Effector memory CD4-positive, alpha-beta T cell (primary cell): ENCODE measurements at places on chromosomes 12 and 14.
A peak's percentile ranks its signal among the peaks of the same experiment; 100 is the strongest.

DNA sequence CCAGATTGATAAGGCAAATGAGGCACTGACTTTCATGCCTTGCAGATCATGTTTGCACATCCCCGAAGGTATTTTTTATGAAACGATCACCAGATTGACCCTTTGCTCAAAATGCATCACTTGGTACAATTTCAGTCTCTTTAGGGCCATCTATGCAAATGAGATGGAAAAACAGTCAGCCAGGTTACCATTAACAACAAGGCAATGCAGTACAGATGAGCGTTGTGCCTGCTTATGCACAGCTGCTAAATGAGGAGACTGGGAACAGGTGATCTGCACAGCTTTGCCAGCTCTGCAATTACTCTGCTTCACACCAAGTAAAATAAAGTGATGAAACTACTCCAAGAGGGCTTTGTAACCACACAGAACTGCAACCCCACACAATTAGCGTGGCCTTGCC, 26.1 kb upstream of the PLEKHG7 start:
- H3K27ac ChIP-seq: no peak overlapping the region
- no peaks in the 10 kb centered on the region for H3K27me3 ChIP-seq
- DNase-seq: no peak
- no peaks in the 10 kb centered on the region for H3K4me1 ChIP-seq
- no peak overlapping the region for H3K4me3 ChIP-seq
- H3K36me3 ChIP-seq: no peaks in the 10 kb centered on the region

DNA sequence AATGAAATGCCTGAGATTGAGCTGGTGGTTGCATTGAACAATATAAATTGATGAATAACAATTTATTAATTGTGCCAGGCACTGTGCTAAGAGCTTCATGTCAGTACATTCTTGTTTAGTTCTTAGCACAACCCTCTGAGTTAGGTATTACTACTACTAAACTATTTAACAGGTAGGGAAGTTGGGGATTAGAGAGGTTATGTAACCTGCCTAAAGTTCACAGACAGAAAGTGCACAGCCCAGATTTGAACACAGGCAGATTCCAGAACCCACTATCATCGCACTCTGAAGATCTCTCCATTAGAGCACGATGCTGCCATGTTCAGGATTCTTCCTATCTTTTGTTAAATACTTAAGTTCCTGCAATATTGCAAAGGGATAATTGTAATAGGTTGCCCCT, 49.3 kb downstream of the ETV6 start:
- H3K36me3 ChIP-seq: no peaks in the 10 kb centered on the region
- DNase-seq: no peak
- no peaks in the 10 kb centered on the region for H3K27me3 ChIP-seq
- no peak overlapping the region for H3K4me3 ChIP-seq
- no peak overlapping the region for H3K27ac ChIP-seq

- peaks cover 3% of the 10 kb centered on the region for H3K27me3 ChIP-seq
- no peak overlapping the region for H3K4me3 ChIP-seq
- no peak for DNase-seq
- no peak overlapping the region for H3K27ac ChIP-seq
Measured at GRCh38 chr12:64893961-64894360, 69.5 kb downstream of the TBC1D30 start.

DNA sequence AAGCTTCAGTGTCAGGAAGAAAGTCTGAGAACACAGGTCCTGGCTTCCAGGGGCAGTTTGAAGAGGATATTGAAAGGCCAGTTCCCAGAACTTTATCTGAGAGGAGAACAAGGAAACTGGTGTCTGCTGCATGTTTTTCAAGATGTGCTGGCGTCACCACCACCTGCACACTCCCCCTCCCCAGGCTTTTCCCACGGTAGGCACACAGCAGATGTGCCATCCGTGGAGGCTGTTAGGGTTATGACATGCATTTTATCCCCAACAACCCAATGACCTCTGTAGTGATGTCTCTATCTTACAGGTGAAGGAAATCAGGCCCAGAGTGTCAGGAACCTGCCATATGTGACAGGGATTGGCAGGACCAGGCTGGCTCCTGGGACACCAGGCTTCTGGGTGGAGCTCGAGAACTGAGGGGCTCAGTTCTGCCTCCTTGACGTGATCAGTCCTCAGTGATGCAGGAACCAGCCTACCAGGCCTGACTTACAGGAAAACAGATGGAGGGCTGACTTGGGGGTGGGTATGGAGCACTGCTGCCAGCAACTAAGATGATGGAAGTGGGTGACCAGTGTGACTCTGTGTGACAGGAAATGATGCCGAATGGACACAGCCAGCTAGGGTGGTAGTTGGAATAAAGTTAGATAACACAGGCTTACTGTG, 16.8 kb downstream of the SLC25A47 start:
- no peaks in the 10 kb centered on the region for H3K4me1 ChIP-seq
- no peaks in the 10 kb centered on the region for H3K27me3 ChIP-seq
- no peak overlapping the region for H3K27ac ChIP-seq
- H3K4me3 ChIP-seq: no peak overlapping the region
- DNase-seq: no peak
- peaks cover 6% of the 10 kb centered on the region for H3K36me3 ChIP-seq

GRCh38 chr12:85713373-85713772, 122.8 kb downstream of the RASSF9 start:
- DNase-seq: no peak
- no peak overlapping the region for H3K27ac ChIP-seq
- H3K4me1 ChIP-seq: no peaks in the 10 kb centered on the region
- no peaks in the 10 kb centered on the region for H3K36me3 ChIP-seq
- H3K27me3 ChIP-seq: no peaks in the 10 kb centered on the region

DNA sequence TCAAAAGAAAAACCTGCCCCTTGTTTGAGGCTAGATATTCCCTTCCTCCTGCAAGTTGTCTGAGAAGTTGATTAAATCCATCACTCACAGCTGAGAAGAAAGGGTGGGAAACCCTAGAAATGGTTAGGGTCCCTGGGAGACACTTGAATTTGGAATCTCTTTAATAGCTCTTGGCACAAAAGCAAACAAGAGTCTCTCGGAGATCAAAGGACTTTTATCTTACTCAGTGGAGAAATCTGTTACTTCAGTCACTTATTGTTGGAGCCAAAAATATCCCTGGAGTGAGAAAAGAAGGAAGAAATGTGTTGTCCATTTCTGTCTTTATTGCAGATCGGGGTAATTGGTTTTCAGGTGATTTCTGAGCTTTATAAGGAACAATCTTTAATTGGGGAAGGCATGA, 47.0 kb downstream of the TMEM132C start:
- H3K36me3 ChIP-seq: no peaks in the 10 kb centered on the region
- H3K27me3 ChIP-seq: peaks cover 3% of the 10 kb centered on the region
- no peak overlapping the region for H3K4me3 ChIP-seq
- H3K27ac ChIP-seq: no peak overlapping the region
- DNase-seq: no peak
- no peaks in the 10 kb centered on the region for H3K4me1 ChIP-seq

DNA sequence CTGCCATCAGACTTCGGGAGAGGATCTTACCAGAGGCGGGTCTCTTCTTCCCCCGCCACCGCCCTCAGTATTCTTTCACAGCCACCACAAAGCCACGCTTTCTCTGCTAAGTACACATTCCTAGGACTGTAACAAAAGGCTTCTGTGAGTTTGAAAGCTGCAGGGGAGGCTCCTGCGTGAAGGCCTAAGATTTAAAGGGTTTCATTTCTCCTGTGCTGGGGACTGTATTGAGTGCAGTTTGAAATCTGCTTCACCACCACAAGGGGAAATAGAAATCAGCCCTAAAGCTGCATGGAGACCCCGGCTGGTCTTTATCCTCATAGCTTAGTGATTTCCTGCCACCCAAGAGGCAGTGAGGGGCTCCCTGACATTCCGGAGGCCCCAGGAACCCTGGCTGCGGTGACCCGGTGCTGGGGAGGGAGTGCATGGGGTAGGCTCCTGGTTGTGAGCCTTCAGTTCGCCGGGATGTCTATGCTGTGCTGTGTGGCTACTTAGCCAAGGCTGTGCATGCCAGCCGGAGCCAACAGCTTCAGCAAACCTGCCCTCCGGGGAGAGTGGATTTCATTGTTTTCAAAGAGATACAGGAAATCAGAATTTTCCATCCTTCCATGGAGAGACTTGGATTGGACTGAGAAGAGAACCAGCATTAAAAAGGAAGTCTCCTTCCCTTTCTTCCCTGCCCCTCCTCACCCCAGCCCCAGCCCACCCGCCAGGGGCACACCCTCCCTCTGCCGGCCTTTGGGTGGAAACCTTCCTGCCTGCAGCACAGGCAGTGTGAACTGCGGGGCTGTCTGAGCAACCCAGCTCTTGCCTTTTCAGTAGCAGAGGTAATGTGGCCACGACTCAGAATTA, 163.3 kb downstream of the ETV6 start:
- peak overlapping the region; percentile 6 for H3K27ac ChIP-seq
- H3K4me1 ChIP-seq: peaks cover 7% of the 10 kb centered on the region
- no peaks in the 10 kb centered on the region for H3K36me3 ChIP-seq
- DNase-seq: no peak
- H3K4me3 ChIP-seq: peak overlapping the region; percentile 32

DNA sequence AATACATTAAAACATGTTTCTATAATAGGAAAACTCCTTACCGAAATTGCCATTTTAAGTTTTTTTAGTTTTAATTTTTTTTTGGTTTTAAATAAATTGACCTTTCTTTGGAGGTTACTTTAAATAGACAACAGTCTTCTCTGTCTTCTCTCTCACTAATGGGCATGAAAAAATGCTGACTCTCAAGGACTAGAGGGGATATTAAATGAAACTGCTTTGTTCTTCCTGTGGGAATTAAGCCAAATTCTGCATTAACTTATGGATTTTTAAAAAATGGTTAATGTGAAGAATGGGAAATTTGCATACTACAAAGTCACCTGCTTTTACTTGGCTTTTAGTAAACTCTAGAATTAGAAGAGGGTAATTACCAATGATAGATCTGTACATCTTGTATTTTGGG, 378.9 kb downstream of the TMTC2 start:
- H3K27me3 ChIP-seq: no peaks in the 10 kb centered on the region
- no peaks in the 10 kb centered on the region for H3K4me1 ChIP-seq
- no peaks in the 10 kb centered on the region for H3K36me3 ChIP-seq
- no peak overlapping the region for H3K27ac ChIP-seq
- no peak overlapping the region for H3K4me3 ChIP-seq

- no peak overlapping the region for H3K4me3 ChIP-seq
- H3K36me3 ChIP-seq: peaks cover 13% of the 10 kb centered on the region
- H3K27me3 ChIP-seq: no peaks in the 10 kb centered on the region
- no peak overlapping the region for H3K27ac ChIP-seq
- DNase-seq: no peak
- H3K4me1 ChIP-seq: peaks cover 19% of the 10 kb centered on the region
Measured at GRCh38 chr14:20988717-20989470, 886 bp upstream of the METTL17 start.

DNA sequence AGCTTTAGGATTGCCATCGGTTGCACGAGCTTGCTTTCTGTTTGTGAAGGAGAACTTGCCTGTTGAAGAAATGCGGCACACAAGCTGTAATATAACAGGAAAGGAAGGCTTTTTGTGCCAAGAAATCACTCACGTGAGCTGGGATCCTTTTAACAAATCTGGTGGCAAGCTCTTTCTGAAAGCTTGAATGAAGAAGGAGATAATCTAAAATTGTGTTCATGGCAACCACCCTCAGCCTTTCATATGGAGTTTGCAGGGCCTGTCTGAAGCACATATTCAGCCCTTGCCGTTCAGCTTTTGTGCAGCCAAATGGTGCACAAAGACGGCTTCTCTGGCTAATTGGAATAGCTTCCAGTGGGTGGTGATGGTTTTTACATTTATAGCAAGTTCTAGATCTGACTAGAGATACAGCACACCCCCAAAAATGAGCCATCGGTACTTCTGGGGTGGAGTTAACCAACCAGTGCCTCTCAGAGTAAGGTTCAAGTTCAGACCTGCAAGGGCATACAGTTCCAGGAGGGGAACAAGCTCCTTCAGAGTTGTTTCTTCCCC, 107.4 kb downstream of the AEBP2 start:
- H3K36me3 ChIP-seq: no peaks in the 10 kb centered on the region
- H3K27me3 ChIP-seq: no peaks in the 10 kb centered on the region
- no peak overlapping the region for H3K4me3 ChIP-seq
- H3K27ac ChIP-seq: no peak overlapping the region
- H3K4me1 ChIP-seq: no peaks in the 10 kb centered on the region
- DNase-seq: no peak

DNA sequence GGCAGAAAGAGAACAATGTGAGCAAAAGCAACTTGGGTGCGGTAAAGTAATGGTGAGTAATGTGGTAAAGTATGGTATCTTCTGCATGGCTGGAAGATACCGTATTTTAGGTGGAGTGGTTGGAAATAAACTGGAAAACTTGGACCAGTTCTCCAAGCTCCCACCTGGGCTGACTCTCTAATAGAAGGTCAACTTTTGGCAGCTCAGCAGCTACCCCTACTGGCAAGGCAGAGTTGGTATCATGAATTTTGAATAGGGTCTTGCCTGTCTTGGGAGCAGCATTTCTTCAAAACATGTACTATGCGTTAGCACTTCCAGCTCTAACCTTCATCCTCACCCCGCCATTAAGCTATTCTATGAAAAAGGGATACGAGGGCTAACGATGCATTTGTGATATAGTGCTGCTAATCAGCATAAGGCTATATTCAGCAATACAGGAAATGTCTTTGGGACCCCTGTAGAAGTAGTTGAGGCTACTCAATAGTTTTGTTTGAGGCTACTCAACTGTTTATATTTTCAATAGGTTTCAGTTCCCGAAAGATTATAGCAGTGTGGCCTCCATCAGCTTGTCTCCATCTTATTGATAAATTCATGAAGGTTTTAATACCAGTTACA, 276.3 kb upstream of the FAR2 start:
- H3K4me3 ChIP-seq: no peak overlapping the region
- no peak for DNase-seq
- no peaks in the 10 kb centered on the region for H3K36me3 ChIP-seq
- H3K27me3 ChIP-seq: no peaks in the 10 kb centered on the region

GRCh38 chr12:68420225-68421010, 88.3 kb upstream of the MDM1 start:
- H3K27ac ChIP-seq: no peak overlapping the region
- DNase-seq: no peak
- H3K4me3 ChIP-seq: no peak overlapping the region

DNA sequence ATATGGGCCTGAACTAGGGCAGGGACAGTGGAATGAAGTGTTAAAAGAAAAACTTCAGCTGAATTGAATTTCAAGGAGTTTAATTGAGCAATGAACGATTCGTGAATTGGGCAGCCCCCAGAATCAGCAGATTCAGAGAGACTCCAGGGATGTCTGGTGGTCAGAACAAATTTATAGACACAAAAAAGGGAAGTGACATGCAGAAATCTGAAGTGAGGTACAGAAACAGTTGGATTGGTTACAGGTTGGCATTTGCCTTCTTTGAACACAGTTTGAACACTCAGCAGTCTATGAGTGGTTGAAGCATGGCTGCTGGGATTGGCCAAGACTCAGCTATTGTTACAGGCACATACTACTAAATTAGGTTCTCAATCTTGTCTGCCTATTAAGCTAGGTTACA, 9.7 kb upstream of the TBPL2 start:
- no peaks in the 10 kb centered on the region for H3K4me1 ChIP-seq
- H3K27me3 ChIP-seq: peaks cover 3% of the 10 kb centered on the region
- no peak overlapping the region for H3K4me3 ChIP-seq
- no peak for DNase-seq

- H3K4me3 ChIP-seq: peak overlapping the region; percentile 32
- DNase-seq: no peak
- peaks cover 8% of the 10 kb centered on the region for H3K4me1 ChIP-seq
- peak overlapping the region; percentile 78 for H3K27ac ChIP-seq
- H3K27me3 ChIP-seq: no peaks in the 10 kb centered on the region
Measured at GRCh38 chr12:121918679-121919038, 267 bp downstream of the CFAP251 start.

GRCh38 chr14:102234331-102235264, 70.4 kb downstream of the MOK start:
- H3K36me3 ChIP-seq: no peaks in the 10 kb centered on the region
- DNase-seq: no peak
- H3K4me1 ChIP-seq: no peaks in the 10 kb centered on the region
- H3K27me3 ChIP-seq: no peaks in the 10 kb centered on the region

GRCh38 chr12:103809154-103809553, 31.9 kb downstream of the NT5DC3 start:
- no peak for DNase-seq
- no peaks in the 10 kb centered on the region for H3K4me1 ChIP-seq
- H3K4me3 ChIP-seq: no peak overlapping the region
- H3K36me3 ChIP-seq: no peaks in the 10 kb centered on the region
- H3K27ac ChIP-seq: no peak overlapping the region
